ENCODE measurements at places on chromosomes 5 and 9. TPM values are rescaled to one million over a fixed set of nuclear protein-coding genes. Genes with fewer than 3 reads are reported as not detected.

DNA sequence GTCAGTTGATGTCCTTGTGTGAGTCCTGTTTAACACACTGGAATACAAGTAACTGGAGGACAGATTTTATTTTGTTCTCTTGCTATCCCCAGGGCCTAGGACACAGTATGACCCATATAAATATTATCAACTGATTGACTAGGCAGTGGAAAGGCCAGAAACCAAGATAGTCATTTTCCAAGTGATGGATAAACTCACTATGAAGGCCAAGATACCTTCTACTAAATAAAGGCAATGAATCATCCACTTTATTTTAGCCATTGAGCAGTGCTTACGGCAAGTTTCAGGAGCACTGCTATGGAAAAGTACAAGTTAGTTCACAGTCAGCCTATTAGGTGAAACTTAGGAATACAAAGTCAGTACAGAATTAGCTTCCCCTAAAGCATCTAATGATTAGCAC, 153.2 kb downstream of the SEMA5A start:
- DNase-seq = no peak
- H3K27me3 ChIP-seq = no peaks in the 10 kb centered on the region
- no peaks in the 10 kb centered on the region for H3K36me3 ChIP-seq
- H3K27ac ChIP-seq = no peak overlapping the region
- H3K4me3 ChIP-seq = no peak overlapping the region

PCDHB15 gene
- total RNA-seq = not detected

INSL4 gene
- total RNA-seq = not detected

GRCh38 chr5:77844623-77845323, 68.6 kb upstream of the TBCA start:
- peaks cover 10% of the 10 kb centered on the region for H3K4me1 ChIP-seq
- peaks cover 25% of the 10 kb centered on the region for H3K27me3 ChIP-seq

GRCh38 chr9:3629495-3629894, 103.7 kb upstream of the RFX3 start:
- peaks cover 5% of the 10 kb centered on the region for H3K36me3 ChIP-seq
- DNase-seq = no peak
- no peaks in the 10 kb centered on the region for H3K27me3 ChIP-seq

DNA sequence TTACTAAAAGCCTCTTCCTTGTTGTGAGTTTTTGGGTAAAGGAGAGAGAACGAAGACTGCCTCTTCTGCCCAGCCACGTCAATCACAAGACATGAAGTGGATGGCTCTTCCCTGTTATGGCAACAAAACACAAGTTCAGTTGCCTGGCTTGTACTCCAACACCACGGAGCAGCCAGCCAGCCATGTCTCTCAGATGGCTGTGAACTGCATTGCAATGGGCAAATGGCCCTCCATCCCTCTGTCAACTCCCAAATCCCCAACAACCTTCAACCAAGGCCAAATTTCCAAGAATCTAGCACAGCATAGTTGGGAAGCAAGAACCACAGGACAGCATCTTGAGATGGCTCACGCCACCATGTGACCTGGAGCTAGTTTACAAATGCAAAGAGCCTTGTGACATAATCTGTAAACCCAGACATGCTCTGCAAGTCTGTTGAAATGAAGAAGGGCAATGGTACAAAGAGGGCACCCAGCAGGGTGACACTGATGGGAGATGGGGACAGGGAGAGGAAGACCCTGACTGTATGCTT, 53.9 kb downstream of the ZNF366 start:
- H3K36me3 ChIP-seq = no peaks in the 10 kb centered on the region
- no peaks in the 10 kb centered on the region for H3K27me3 ChIP-seq
- H3K4me3 ChIP-seq = no peak overlapping the region
- no peak for DNase-seq
- H3K27ac ChIP-seq = no peak overlapping the region

GRCh38 chr9:116792271-116792670, 105.2 kb downstream of the TRIM32 start:
- H3K36me3 ChIP-seq = no peaks in the 10 kb centered on the region
- H3K4me1 ChIP-seq = no peaks in the 10 kb centered on the region
- H3K27me3 ChIP-seq = no peaks in the 10 kb centered on the region
- no peak for DNase-seq
- H3K4me3 ChIP-seq = no peak overlapping the region

SLC36A3 gene
- total RNA-seq = not detected

RFX3 gene
- total RNA-seq = 39.1 TPM

- no peaks in the 10 kb centered on the region for H3K4me1 ChIP-seq
- DNase-seq = no peak
- peaks cover 19% of the 10 kb centered on the region for H3K27me3 ChIP-seq
- H3K27ac ChIP-seq = no peak overlapping the region
Observed at GRCh38 chr5:55547781-55548180, 13.0 kb upstream of the PLPP1 start.

C1QTNF2 gene
- not detected for total RNA-seq

- no peak overlapping the region for H3K27ac ChIP-seq
- H3K36me3 ChIP-seq = no peaks in the 10 kb centered on the region
- H3K4me1 ChIP-seq = no peaks in the 10 kb centered on the region
Observed at GRCh38 chr5:113450462-113450861, 15.7 kb upstream of the TSSK1B start.

- H3K4me3 ChIP-seq = peak overlapping the region; percentile 70
- no peaks in the 10 kb centered on the region for H3K36me3 ChIP-seq
- H3K27me3 ChIP-seq = no peaks in the 10 kb centered on the region
- peaks cover 73% of the 10 kb centered on the region for H3K4me1 ChIP-seq
- peak; percentile 36 for DNase-seq
Observed at GRCh38 chr9:99057665-99058625, 47.0 kb upstream of the TGFBR1 start.

ARHGEF39 gene
- 0.59 TPM for total RNA-seq

DNA sequence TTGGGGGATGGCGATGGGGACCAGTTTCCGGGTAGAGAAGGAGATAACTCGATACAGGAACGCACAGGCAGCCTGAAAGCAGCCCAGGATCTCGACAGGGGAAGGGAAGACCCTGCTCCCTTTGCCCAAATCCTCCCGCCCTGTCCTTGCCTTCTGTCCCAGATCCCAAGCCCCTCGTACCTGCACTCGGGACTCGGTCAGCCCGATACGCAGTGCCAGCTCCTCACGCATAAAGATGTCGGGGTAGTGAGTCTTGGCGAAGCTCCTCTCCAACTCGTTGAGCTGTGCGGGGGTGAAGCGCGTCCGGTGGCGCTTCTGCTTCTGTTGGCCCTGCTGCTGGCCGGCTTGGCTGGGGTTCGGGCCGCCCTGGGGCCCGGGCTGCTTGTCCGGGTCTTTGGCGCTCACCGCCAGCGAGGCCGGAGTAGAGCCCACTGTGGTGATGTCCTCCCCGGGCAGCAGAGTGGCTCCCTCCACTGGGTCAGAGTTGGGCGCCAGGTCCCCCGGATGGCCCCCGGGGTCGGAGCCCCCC, 1.8 kb downstream of the OTP start:
- peak overlapping the region; percentile 61 for H3K27ac ChIP-seq
- H3K4me3 ChIP-seq = no peak overlapping the region
- H3K36me3 ChIP-seq = peaks cover 3% of the 10 kb centered on the region
- no peak for DNase-seq
- H3K27me3 ChIP-seq = peaks cover 58% of the 10 kb centered on the region
- peaks cover 7% of the 10 kb centered on the region for H3K4me1 ChIP-seq

PCDHA10 gene
- 0.07 TPM for total RNA-seq

BRD8 gene
- 77.8 TPM for total RNA-seq

- H3K27me3 ChIP-seq = no peaks in the 10 kb centered on the region
- no peak for DNase-seq
- no peaks in the 10 kb centered on the region for H3K4me1 ChIP-seq
- H3K36me3 ChIP-seq = peaks cover 71% of the 10 kb centered on the region
Observed at GRCh38 chr5:95900383-95900958, 61.2 kb downstream of the ELL2 start.

DBH gene
- not detected for total RNA-seq

DNA sequence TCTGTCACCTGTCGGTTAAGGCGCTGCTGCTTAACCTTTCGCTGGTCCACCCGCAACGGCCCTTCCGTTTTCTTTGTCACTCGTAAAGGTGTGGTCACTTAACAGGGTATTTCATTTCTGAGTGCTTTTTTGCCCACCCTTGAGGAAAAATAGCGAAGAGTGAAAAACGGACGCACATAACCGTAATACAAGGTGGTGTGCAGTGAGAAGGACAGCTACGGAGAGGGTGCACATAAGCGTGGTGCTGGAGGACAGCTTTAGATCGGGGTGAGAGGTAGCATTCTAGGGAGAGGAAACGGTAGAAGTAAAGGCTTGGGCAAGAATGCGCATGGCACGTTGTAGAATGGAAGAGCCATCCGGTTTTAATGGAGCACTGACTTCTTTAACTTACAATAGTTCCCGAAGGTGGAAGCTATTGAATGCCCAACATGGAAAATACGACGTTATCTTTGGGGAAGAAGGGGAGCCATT, 761 bp downstream of the CCT5 start:
- DNase-seq = no peak
- H3K36me3 ChIP-seq = peaks cover 47% of the 10 kb centered on the region
- peak overlapping the region; percentile 43 for H3K27ac ChIP-seq
- H3K27me3 ChIP-seq = no peaks in the 10 kb centered on the region
- H3K4me1 ChIP-seq = peaks cover 52% of the 10 kb centered on the region
- H3K4me3 ChIP-seq = peak overlapping the region; percentile 98

SMIM33 gene
- not detected for total RNA-seq

DNA sequence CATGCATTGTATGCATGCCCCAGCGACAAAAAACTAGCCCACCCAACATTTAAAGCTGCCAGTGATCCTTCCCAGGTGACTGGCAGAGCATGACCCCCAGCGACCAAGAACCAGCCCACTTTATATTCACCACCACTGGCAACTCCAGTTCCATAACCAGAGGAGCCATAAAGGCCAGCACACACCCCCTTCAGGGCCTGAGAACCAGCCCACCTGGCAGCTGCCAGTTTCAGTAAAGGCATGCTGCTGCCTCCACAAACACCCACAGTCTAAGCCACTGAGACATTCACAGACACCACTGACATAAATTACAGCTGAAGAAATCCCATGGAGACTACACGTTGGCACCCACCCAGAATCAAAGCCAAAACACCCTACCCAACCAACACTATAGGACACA, 46.9 kb upstream of the RGS7BP start:
- no peak overlapping the region for H3K27ac ChIP-seq
- H3K27me3 ChIP-seq = no peaks in the 10 kb centered on the region
- DNase-seq = no peak
- H3K36me3 ChIP-seq = no peaks in the 10 kb centered on the region
- H3K4me3 ChIP-seq = no peak overlapping the region

DNA sequence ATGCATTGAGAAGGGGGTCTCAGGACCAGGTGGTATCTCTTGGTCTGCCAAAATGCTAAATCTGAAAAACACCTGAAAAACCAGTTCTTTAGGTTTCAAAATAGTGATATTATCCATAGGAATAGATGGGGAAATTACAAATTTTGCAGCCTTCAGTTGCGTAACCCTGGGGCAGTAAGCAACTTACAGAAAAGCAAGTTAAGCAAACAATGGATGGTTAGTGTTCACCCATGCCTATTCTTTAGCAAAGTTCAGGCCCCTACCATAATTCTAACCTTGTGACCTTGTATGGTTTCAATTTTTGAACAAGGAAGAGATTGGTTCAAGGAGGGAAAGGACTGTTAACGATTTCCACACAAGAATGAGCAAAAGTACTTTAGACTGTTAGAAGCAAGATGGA, 24.5 kb downstream of the GLRX start:
- no peaks in the 10 kb centered on the region for H3K36me3 ChIP-seq
- H3K27ac ChIP-seq = no peak overlapping the region
- no peaks in the 10 kb centered on the region for H3K4me1 ChIP-seq
- no peak for DNase-seq
- H3K27me3 ChIP-seq = no peaks in the 10 kb centered on the region
- H3K4me3 ChIP-seq = no peak overlapping the region

DNA sequence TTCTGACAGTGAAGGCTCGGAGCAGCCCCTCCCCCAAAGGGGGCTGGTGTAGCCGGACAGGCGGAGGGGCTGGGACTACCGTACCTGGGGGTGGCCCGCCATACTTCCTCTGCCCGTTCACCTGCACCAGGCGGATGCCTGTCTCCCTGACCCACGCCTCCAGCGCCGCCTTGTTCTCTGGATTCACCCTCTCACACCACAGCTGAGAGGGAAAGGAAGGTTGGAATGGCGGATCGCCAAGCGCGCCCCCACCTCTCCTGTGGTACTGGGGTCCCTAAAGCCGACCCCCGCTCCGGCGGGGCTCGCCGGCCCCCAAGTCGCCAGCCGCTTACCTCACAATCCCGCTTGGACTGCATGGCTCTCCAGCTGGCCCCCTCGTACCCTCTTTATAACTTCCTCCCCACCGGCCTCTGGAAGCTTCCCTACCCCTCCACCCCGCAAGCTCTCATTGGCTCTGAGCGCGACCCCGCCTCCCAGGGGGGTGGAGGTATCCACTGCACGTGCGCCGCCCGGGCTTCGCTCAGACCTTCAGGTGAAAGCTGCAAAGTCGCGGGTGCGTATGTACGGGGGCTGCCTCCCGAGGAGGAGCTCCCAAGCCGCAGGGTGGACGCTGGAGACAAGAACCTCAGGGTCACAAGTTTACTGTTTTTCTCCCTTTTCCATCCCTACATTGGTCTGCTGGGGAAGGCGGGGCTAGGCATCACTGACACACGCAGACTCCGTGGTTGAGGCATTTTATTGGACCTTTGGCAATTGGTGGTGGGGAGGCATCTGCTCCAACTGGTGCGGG, at the start of gene DND1:
TSS of gene DND1 (minus strand) at position 390 of the 790 bp plus-strand sequence. CDS start at position 356, 34 bp downstream.
- no peak for DNase-seq
- H3K27me3 ChIP-seq = no peaks in the 10 kb centered on the region
- H3K4me3 ChIP-seq = no peak within 1 kb of the TSS
- peaks cover 90% of the 10 kb centered on the region for H3K36me3 ChIP-seq
- no peak within 1 kb of the TSS for H3K27ac ChIP-seq
- no peaks in the 10 kb centered on the region for H3K4me1 ChIP-seq

C9orf153 gene
- 0.18 TPM for total RNA-seq

GRCh38 chr5:97388794-97389193, 205.7 kb upstream of the RIOK2 start:
- H3K4me3 ChIP-seq = no peak overlapping the region
- no peaks in the 10 kb centered on the region for H3K4me1 ChIP-seq
- no peak overlapping the region for H3K27ac ChIP-seq
- no peaks in the 10 kb centered on the region for H3K36me3 ChIP-seq
- no peak for DNase-seq
- no peaks in the 10 kb centered on the region for H3K27me3 ChIP-seq

- peak overlapping the region; percentile 81 for H3K27ac ChIP-seq
- no peaks in the 10 kb centered on the region for H3K27me3 ChIP-seq
- H3K36me3 ChIP-seq = peaks cover 64% of the 10 kb centered on the region
- peak overlapping the region; percentile 44 for H3K4me3 ChIP-seq
- no peak for DNase-seq
Observed at GRCh38 chr5:80668016-80668969, 13.5 kb upstream of the DHFR start.

GRCh38 chr5:122263352-122264030, 48.5 kb upstream of the SNCAIP start:
- no peak for DNase-seq
- H3K4me3 ChIP-seq = no peak overlapping the region
- no peaks in the 10 kb centered on the region for H3K36me3 ChIP-seq
- peaks cover 2% of the 10 kb centered on the region for H3K27me3 ChIP-seq

FBP2 gene
- not detected for total RNA-seq

DNA sequence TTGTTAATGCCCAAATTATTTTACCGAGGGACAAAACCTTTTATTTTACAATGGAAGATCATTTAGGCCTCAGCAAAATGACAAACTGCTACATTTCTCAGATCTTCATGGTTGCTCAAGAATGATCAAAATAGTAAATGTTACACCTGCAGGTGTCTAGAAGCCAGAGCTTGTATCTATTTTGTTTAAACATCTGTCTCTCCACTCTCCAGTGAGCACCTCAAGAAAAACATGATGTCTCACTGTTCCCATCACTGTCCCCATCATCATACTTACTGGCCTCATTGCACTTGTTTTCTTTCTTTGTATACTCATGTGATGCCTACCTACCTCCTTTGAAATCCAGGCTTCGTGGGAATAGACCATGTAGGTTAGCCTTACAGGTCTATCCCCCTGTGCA, 149.6 kb downstream of the TTLL11 start:
- peaks cover 46% of the 10 kb centered on the region for H3K4me1 ChIP-seq
- DNase-seq = no peak
- H3K27me3 ChIP-seq = no peaks in the 10 kb centered on the region
- H3K36me3 ChIP-seq = no peaks in the 10 kb centered on the region
- H3K27ac ChIP-seq = no peak overlapping the region
- no peak overlapping the region for H3K4me3 ChIP-seq
